ENCODE measurements at places on chromosomes 5 and 9.

- no peak for DNase-seq
These were observed 10.4 kb downstream of the CXXC5 start for GRCh38 chr5:139658501-139658927.

DNA sequence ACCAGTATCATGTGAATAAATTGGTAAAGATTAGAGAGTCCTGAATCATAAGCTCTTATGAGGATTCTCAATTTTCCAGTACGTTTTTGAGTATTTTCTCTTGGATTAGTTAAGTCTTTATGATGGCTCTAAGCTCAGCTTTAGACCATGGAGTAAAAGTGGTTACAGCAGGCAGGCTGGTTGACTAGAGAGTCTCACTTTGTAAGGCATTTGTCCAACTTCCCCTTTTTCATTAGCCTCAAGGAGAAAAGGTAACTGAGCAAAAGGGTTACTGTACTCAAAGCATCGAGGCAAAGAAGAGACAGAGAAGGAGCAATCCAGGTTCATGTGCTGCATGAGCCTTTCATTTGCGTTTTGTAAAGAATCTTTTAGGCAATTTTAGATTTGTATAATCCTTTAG, 8.5 kb downstream of the NOP16 start:
- no peak for DNase-seq

DNA sequence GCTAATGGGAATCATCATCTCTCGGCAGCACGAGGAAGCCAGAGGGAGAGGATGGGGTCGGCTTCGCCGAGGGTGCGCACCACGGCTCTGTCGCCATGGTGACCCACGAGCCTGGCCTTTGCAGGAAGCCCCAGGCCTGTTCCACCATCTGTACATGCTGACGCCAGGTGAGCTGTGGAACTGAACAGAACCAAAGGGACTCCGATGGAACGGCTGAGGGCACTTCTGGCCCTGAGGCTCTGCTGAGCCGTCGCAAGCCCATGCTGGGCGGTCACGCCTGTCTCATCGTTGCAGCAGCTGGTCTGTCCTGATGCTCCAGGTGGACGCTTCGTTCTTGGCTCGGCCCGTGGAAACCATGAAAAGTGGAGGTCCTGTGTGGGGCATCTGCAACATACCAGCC, 34.6 kb upstream of the UBAC1 start:
- DNase-seq: no peak

DNA sequence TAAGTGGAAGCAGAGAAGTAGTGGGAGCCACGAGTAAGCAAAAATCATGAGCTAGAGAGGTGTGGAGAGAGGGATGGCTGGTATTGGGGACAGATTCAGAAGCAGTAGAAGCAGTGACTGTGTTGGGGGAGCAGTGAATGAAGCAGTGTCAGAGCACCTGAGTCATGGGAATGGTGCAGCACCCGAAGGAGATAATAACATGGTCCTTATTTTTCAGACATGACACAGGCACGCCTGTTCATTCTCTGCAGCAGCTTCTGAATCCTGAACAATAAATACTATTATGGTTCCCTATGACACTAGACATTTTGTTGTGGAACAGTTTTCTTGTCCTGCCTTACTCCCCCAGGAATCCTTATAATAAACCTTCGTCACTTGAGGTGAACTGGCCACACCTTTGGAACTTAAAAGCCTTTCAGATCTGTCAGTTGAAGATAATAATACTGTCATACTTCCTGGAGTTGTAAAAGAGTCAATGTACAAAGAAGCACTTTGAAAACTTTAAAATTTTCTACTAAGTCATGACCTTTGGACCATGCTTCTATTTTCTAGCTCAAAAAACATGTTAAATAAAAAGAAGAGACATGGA, 7.0 kb upstream of the RASA1 start:
- DNase-seq: no peak

GRCh38 chr9:127531676-127532075, 80.4 kb downstream of the LRSAM1 start:
- DNase-seq: no peak

GRCh38 chr9:28289746-28290145, 716.5 kb upstream of the C9orf72 start:
- no peak for DNase-seq

- no peak for DNase-seq
These were observed 461.3 kb downstream of the EBF1 start for GRCh38 chr5:158638396-158638795.

DNA sequence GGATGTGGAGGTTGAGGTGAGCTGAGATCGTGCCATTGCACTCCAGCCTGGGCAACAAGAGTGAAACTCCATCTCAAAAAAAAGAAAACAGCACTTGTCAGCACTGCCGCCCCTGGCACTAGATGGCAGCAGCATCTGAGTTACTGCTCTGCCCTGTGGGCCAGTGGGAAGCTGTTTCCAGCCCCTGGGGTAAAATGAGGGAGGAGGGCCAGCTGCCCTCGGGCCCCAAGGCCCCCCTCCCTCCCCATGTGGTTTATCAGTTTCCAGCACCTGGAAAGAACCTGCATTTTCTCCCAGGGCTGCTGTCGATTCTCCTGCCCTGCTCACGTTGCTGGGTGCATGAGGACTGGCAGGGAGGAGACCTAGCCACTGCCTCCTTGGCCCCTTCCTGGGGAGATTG, 13.2 kb upstream of the CEL start:
- DNase-seq: no peak

GRCh38 chr5:111942661-111943401, 185.8 kb upstream of the NREP start:
- no peak for DNase-seq

DNA sequence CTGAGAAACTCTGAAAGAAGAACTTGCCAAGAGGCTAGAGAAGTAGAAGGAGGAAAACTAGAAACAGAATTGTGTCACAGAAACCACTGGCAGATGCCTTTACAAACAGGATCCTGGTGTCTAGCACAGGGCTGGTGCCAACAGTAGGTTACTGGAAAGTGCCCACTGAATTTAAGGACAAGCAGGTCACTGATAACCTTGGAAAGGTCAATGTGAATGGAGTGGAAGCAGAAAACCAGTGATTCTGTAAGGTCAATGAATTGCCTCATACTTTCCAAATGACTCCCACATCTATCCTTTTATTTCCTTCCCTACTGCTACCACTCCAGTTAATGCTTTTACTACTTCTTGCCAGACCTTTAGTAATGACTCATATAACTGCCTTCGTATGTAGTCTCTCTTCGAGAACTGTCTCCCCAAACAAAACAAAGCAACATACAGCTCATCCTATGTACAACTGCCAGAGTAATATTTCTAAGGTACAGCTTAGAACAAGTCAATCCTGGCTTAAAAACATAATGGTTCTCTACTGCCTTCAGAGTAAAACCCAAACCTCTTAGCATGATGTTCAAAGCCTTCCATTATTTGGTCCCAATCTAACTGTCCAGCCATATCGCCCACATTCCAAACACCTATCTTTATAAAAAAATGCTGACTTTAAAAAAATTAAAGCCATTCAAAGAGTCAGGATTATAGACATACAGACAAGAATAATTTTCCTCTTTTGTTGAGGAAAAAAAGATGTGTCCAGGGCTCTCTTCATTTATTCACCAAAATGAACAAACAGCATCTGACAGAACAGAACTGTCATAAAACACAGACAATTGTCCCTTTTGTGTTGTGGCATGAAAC, 52.5 kb downstream of the NR3C1 start:
- DNase-seq: no peak

DNA sequence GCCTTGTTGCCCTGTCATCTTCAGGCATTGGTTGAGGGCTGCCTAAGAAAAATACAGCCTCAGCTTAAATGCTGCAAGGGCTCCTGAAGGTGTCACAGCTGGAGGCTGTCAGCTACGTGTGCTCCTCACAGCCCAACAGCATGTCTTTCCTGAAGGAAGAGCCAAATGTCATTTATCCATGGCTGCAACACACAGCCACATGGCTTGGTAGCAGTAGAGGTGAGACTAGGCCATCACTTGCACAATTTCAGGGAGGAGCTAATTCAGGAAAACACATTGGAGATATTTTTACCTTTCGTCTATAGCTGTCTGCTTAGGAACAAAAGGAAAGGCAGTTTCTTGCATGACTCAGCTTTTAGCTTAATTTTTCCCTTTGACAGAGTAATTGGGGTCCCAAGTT, 260.7 kb downstream of the SYK start:
- DNase-seq: no peak

DNA sequence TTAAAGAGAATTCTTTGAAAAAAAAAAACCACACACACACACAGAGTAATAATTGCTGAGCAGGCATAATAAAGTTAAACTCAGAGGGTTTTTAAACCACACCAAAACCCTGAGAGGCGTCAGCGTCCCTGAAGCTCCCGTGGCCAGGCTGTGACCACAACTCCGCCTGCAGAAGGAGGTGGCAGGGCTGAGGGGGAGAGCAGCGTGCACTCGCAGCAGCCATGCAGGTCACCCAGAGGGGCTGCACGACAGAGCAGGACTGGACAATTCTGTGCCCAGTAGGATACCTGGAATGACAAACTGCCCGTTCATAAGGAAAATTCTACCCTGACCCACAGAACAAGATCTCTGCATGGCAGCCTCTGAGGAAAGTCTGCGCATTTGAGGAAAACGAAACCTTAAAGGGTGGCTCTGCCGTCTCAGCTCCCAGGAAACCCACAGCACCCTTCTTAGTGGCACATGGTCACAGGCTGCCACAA, 44.0 kb downstream of the ROR2 start:
- DNase-seq: peak; percentile 60

- no peak for DNase-seq
These were observed 626.5 kb upstream of the ZNF608 start for GRCh38 chr5:125372694-125373631.

GRCh38 chr5:127298656-127299055, 8.1 kb downstream of the MEGF10 start:
- no peak for DNase-seq

DNA sequence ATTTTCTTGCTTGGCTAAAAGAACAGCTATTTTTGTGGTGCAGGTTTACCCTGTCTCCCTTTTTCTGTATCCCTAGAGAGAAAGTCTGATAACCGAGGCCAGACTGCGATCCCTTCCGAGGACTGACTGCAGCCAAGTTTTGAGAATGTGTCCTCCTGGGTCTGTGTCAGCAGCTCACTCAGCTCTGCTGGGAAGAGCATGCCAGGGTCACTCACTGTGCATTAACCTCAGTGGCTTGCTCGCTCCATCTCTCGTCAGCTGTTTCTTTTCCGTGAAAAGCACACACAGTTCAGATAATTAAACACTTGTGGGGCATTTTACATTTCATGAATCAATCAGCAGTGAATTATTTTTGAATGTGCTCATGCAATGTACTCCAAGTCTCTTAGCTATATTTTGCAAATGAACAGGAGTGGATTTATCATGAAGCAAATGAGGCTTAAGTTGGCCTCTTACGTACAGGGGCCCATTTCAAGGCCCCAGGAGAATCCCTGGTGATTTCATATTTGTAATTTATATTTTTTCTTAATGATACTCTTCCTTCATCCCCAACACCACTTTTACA, 252.1 kb downstream of the SMARCA2 start:
- DNase-seq: no peak

GRCh38 chr5:1538741-1539392, 15.1 kb upstream of the LPCAT1 start:
- no peak for DNase-seq

GRCh38 chr9:69740872-69741505, 18.8 kb downstream of the PTAR1 start:
- no peak for DNase-seq

Measured in ascending aorta (tissue), 2 donors.